ENCODE measurements at places on chromosomes 1 and 21. TPM values are rescaled to one million over a fixed set of nuclear protein-coding genes. Genes with fewer than 3 reads are reported as not detected.

The FAM78B gene
- total RNA-seq: 0.68 TPM

The GBP7 gene
- total RNA-seq: not detected

The TDRD10 gene
- not detected for total RNA-seq

The H3-3A gene
- total RNA-seq: 191 TPM

The SPRR5 gene
- total RNA-seq: not detected

The SAMSN1 gene
- not detected for total RNA-seq

The GPR52 gene
- total RNA-seq: not detected

The KIF17 gene
- total RNA-seq: 2.1 TPM

The AMY1C gene
- not detected for total RNA-seq

The CD2 gene
- total RNA-seq: not detected

The KPRP gene
- total RNA-seq: not detected

The ARHGEF16 gene
- 2.6 TPM for total RNA-seq

The DMRTA2 gene
- total RNA-seq: not detected

The PHGDH gene
- 60.8 TPM for total RNA-seq

The BARHL2 gene
- total RNA-seq: not detected

The RAB7B gene
- 1.1 TPM for total RNA-seq

The C8B gene
- not detected for total RNA-seq

The DPT gene
- not detected for total RNA-seq

The LAX1 gene
- not detected for total RNA-seq

The TPTE gene
- not detected for total RNA-seq

The PDXK gene
- 833 TPM for total RNA-seq

The TNFRSF4 gene
- not detected for total RNA-seq

The ABCG1 gene
- 4.6 TPM for total RNA-seq

The MCOLN2 gene
- total RNA-seq: 3.1 TPM

The ETV3L gene
- total RNA-seq: not detected

The KIF26B gene
- 1.1 TPM for total RNA-seq

The S100A12 gene
- not detected for total RNA-seq

The LYST gene
- 11.7 TPM for total RNA-seq

The RPTN gene
- total RNA-seq: not detected

The CLCA4 gene
- total RNA-seq: not detected

The ECE1 gene
- total RNA-seq: 79.6 TPM

The LCE1E gene
- total RNA-seq: not detected

The UBXN11 gene
- total RNA-seq: 12.1 TPM

The KRTAP10-9 gene
- not detected for total RNA-seq

The HES4 gene
- total RNA-seq: 73.0 TPM

The NID1 gene
- 1.2 TPM for total RNA-seq

The S100A14 gene
- total RNA-seq: not detected

The TFF2 gene
- not detected for total RNA-seq

The HMGCS2 gene
- not detected for total RNA-seq

The KLF18 gene
- not detected for total RNA-seq

The CBR3 gene
- total RNA-seq: 25.5 TPM

The CAMK1G gene
- not detected for total RNA-seq

The NTNG1 gene
- total RNA-seq: 0.41 TPM

The CNR2 gene
- total RNA-seq: 0.03 TPM

The CRNN gene
- not detected for total RNA-seq

The TNFRSF18 gene
- not detected for total RNA-seq

The OR2G6 gene
- total RNA-seq: not detected

The SPATA46 gene
- total RNA-seq: not detected

Measured in Caki2 (cell line).